ENCODE measurements at places on chromosomes 5 and 9. TPM values are rescaled to one million over a fixed set of nuclear protein-coding genes. Genes with fewer than 3 reads are reported as not detected.

Gene BTNL8
- not detected for total RNA-seq

Gene FAM200C
- total RNA-seq: 6.7 TPM

Gene SPAAR
- total RNA-seq: 0.18 TPM

Gene SLC25A2
- total RNA-seq: 0.28 TPM

Gene CHSY3
- 1.4 TPM for total RNA-seq

Gene CARTPT
- not detected for total RNA-seq

Gene GPR150
- under 0.01 TPM for total RNA-seq

Gene CORO2A
- 2.2 TPM for total RNA-seq

Gene SH3RF2
- 1.1 TPM for total RNA-seq

GRCh38 chr5:124796495-124796894 lies 50.1 kb upstream of the ZNF608 start:
- no peak for DNase-seq

GRCh38 chr5:167513381-167513780 lies 778.1 kb upstream of the WWC1 start:
- no peak for DNase-seq

DNA sequence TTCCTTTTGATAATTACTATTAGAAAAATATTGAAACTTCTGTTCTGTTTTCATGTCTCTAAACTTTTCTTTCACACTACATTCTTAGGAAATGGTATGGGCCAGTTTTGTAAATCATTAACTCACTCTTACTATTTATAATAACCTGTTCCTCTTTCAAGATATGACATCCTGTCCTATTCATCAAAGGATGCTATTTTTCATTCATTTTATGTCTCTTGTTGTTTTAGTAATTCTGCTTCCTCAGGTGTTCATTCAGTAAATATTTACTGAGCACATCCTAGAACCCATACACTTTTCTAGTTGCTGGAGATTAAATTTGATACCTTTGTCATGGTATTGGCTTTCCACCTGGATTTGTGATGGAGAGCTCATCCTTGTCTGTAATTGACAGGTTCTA lies 58.0 kb downstream of the GDA start:
- no peak for DNase-seq

- DNase-seq: peak; percentile 70
These were observed 24.9 kb downstream of the MELK start for GRCh38 chr9:36597412-36598178.

DNA sequence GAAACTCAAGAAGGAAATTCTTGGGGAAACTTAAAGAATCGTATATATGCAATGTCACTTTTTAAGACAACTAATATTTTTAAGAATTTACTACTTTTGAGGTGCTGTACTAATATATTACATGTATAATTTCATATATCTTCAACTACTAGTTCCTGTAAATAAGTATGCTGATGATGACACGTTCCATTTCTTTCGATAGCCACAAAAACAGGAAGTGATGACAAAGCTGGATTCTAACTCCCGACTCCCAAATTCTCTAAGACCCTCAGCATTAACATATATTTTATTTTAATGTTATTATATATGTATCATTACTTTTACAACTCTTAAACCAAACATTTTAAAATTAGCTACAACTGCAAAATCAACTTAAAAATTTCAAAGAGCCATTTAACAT lies 74.8 kb downstream of the STK32A start:
- no peak for DNase-seq

GRCh38 chr9:122016744-122017143 lies 76.4 kb downstream of the TTLL11 start:
- DNase-seq: no peak

- no peak for DNase-seq
These were observed 326.7 kb upstream of the GRAMD2B start for GRCh38 chr5:126096442-126097006.

DNA sequence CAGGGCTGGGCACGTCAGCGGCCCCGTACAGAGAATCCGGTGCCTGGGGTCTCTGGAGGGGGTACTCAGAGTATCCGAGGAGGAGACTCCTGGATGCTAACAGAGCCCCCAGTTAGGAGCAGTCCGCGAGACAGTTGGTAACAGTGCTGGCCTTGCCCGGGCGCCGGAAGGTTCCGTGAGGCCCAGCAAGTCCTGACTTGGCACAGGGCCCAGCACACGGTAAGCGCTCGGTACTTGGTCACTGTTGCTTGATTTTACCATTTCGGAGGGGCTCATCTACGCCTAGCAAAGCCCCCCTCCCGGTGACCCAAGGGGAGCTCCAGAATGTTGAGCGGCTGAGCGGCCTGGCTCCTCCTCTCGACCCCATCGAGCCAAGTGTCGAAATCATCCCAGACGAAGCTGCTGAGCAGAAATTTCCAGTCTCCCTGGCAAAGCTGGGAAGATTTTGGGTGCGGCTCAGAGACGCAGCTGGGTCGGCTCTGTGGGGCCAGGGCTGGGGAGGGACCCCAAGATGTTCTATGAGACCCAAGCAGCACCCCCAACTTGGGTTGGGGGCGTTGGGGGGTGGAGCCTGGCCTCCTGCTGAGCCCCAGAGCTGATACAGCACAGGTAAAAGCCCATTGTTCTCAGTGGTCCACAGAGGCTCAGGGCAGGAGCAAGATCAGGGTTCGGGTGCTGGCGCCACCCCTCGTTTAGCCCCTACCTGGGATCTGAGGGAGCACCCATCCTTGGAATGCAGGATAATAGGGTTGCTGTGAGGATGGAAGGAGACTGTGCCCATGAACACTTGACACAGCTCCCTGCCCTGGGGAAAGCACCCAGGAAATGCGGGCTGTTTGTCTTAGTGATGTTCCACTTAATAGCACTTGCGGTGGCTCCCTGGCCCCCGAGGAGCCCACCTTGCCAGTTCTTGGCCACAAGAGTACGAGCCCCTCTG lies 137.2 kb downstream of the C9orf50 start:
- peak; percentile 85 for DNase-seq

DNA sequence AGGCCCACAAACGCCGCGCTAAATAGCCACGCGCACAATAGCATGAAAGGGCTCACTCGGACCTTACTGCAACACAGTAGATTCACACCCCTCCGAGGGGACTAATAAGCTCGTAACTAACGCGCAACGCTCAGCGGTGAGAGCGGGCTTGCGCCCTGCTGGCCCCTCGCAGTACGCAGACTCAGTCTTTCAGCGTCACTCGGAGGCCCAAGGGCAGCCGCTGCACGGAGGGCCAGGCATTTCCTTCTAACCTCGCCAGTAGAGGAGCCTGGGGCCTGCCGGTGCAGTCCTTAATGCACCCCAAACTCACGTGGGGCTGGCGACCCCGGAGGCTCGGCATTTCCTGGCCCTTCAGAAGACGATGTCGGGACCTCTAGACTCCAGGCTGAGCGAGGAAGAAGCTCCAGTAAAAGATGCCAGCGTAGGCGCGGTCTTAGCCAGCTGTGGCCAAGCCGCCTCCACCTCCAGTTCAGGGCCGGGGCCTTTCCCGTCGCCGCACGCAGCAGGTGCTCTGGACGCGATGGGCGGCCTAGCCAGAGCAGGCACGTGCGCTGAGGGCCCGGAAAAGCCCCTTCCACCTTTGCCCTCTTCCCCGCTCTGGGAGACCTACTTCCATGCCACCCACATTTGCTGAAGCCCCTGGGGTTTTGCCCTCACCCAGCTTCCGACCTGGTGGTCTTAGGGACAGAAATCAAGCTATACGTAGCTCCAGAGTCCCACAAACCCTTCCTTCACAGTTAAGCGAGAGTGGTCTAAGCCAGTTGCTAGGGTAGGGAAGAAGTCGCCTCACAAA lies 38.3 kb upstream of the TIFAB start:
- no peak for DNase-seq

GRCh38 chr5:87383216-87383615 lies 29.5 kb downstream of the CCNH start:
- DNase-seq: peak; percentile 82

GRCh38 chr5:2173151-2173834 lies 290.6 kb upstream of the IRX4 start:
- no peak for DNase-seq

- peak; percentile 69 for DNase-seq
These were observed 552.0 kb upstream of the KLF4 start for GRCh38 chr9:108041551-108041950.

GRCh38 chr5:154380263-154380662 lies 65.5 kb upstream of the SAP30L start:
- no peak for DNase-seq

DNA sequence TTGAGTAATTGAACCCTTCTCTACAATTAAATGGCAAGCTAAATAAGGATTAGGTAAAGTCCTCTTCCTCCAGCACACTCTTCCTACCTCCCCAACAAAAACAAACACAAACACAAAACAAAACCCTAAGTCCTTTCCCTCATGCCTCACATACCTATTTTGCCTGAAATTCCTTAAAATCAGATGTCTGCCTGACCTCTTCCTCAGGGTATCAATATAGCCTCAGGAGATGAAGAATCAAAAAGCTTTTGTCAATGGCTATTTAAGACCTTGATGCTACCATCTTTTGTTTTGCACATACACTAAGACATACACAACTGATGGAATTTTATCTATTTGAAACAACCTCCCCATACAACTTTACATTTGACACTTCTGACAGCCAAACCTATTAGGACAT lies 75.1 kb downstream of the TUSC1 start:
- no peak for DNase-seq

- DNase-seq: no peak
These were observed 91.8 kb upstream of the DMRT1 start for GRCh38 chr9:749716-750115.

- peak; percentile 44 for DNase-seq
These were observed 31.8 kb upstream of the FOXB2 start for GRCh38 chr9:76987594-76988200.

DNA sequence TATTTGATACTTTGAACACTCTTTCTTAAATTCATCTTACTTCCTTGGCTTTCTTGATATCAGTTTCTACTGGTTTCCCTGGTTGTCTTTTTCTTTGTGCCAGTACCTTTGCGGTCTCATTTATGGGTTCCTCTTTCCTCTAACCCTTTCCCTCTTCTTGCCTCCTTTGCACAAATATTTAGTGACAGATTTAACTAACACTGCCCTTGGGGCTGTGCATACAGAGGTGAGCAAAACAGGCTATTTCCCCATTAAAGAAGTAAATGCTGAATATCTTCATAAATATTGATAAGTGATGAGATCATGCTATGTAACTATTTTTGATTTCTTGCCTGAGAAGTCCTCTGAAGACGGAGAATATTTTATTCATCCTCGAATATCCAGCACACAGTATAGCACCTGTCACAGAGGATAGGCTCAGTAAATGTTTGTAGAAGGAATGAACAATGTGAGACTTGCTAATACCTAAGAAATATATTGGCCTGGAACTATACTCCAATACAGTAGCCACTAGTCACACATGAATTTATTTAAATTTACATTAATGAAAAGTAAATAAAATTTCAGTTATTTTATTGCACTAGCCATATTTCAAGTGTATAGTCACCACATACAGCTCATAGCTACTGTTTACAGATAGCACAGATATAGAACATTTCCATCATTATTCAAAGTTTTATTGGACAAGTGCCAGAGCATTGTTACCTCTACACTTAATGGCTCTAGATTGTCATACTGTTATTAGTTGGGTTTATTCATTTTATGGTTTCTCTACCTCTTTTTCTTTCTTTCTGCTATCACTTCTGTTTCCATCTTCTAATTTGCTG lies 90.4 kb downstream of the RIC1 start:
- DNase-seq: peak; percentile 18

DNA sequence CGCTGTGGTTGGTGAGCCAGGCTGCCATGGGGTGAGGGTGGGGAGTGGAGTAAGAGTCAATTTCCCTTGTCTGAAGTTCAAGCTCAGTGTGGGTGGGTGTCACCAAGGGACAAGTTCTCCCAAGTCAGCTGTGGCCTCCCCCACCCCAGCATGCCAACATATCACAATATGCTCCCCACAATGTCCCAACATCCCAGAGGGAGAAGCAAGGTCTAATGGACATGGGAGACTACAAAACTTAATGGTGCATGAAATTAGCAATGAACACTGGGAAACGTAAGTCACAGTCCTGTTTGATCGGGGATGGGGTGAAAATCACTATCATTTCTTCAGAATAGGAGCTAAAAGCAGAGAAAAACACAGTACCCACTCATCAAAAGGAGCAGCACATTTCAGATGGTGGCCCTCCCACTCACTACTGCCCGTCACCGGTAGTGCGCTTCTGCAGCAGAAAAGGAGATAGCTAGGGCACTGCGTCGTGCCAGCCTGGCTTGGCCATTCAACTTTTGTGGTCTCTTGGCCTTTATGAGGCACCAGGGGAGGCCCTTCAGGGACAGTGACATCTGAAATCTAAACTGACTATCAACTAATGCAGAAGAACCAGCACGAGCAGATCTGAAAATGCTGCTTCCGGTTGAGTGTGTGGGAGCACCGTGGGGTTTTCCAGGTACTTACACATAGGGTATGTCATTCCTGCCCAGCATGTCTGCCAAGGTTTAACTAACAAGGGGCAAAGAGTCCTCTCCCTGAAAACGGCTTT lies 20.5 kb upstream of the NDFIP1 start:
- no peak for DNase-seq

- peak; percentile 87 for DNase-seq
These were observed 20.3 kb downstream of the WHRN start for GRCh38 chr9:114484854-114485443.

DNA sequence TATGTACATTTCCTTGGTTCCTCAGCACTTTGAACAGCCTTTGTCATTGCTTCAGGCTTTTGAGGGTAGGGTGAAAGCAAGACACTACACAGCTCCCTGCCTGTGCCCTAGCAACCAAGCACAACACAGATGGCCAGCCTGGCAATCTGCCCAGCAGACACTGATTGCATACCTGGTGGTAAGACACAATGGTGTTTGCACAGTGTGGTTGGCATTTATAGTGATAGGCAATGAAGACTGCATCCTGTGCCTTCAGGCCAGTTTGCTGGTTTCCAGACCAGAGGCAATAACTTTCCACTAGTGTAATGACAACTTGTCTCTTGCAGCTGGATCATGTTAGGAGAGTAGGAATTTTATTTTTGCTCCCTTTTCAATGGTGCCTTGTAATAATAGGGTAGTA lies 144.5 kb upstream of the TNC start:
- DNase-seq: peak; percentile 75

- DNase-seq: peak; percentile 49
These were observed 410.8 kb upstream of the MEF2C start for GRCh38 chr5:89293810-89294209.

DNA sequence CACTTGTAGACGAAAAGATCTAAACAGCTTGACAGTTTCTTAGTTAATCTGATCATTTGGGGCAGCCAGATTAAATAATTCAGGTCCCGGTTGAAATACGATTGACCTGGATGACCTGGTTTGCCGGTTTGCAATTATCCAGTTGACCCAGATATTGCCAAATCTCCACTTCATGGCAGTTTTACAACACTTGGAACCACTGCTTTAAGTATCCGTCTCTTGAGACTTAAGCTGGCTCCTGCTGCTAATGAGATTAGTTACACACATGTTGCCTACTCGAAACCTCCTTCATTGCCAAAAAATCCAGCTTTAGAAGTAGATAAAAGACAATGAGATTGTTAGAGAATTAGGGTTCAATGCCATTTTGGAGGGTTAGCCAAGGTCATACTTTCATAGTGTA lies 136.2 kb upstream of the HAPLN1 start:
- no peak for DNase-seq

- no peak for DNase-seq
These were observed 644 bp downstream of the TSC1 start for GRCh38 chr9:132943651-132944293.
